GM03348 (cell line): ENCODE measurements at places on chromosomes 2 and 18.
A peak's percentile ranks its signal among the peaks of the same experiment; 100 is the strongest.

DNA sequence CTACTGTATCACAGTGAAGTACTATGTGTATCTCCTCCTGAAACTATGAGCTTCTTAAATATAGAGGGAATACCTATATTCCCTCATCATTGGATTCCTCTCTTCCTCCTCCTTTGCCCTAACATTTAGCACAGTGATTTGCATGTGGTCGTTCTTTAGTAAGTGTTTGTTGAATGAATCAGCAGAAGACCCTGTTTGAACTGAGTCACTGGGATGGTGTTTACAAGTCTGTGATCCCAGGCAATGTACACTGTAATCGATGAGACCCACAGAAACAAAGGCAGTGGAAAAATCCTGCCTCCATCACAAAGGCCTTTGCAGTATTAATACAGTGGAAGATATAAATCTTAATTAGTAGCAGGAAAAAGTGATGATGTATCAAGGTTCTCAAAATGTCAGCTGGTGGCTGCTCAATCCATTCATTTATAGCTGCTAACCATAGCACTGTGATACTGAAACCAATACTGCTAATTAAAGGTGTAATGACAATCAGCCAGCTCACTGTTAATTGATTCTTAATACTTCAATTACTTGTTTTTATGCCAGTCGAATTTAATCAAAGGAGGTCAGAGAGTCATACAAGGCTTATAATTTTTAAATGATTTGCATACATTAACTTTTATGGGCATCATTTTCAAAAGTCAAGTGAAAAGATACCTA lies 20.8 kb upstream of the MYO3B start:
- no peak for DNase-seq

DNA sequence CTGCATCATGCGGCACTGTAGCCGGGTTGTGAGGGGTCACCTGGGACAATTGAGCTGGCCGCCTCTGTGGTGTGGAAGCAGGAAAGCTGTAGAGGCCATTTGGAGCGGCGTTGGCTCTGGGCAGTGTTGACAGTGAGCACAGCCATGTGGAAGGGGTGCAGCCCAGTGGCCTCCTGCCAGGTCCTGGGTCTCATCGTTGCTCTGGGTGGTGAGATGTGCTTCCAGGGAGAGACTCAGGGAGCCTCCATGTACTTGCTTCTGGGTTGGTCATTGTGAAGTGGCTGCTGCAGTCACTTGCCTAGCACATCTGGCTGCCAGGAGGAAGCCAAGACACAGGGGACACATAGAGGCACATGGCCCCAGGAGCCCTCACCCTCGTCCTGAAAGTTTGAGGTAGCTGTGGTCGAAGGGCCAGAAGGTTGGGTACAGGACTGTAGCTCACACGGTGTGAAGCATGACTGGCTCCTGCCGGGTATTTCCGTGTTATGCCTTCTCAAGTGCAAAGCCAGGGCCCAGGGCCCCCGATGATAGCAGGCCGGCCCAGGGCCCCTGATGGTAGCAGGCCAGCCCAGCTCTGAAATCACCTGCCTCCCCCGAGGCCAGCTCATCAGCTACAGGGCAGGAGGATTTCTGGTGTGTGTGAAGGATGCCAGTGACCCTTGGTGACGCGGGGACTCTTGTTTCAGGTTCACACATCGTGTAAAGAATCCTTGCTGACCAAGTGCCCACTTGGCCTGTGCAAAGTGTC lies 82.6 kb downstream of the DGKD start:
- no peak for DNase-seq

- DNase-seq = no peak
Measured at GRCh38 chr2:178834086-178834485, 26.9 kb upstream of the TTN start.

GRCh38 chr18:57589161-57589560 lies 2.7 kb upstream of the FECH start:
- DNase-seq = no peak

GRCh38 chr2:241188361-241189092 lies at the start of gene ANO7:
ANO7 (plus strand) TSS chr2:241188677; CDS start chr2:241190064, 1,387 bp downstream.
- no peak for DNase-seq

- no peak for DNase-seq
Measured at GRCh38 chr2:177537636-177538035, 145.1 kb downstream of the AGPS start.

GRCh38 chr2:117833911-117834310 lies 19.4 kb downstream of the DDX18 start:
- DNase-seq = no peak

DNA sequence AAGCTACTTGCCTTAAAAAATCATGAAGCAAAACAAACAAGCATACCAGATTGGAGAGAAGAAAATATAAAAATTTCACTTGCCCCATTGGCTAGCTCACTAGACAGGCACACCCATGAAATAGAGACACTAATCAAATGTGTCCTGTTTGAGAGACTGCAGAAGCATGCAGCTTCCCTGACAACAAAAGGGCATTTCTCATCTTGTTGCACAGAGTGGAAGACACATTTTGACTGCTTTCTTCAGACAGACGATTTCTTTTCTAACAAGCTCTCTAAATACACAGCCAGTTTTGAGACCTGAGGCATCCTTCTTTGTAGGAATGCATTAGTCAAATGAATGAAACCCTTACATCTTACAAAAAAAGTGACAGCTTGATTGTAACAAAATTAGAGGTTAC lies 1558.6 kb upstream of the NXPH2 start:
- no peak for DNase-seq

- DNase-seq = peak; percentile 75
Measured at GRCh38 chr2:135875491-135876065, 665 bp downstream of the MCM6 start.

- DNase-seq = no peak
Measured at GRCh38 chr2:191870744-191871143, 23.9 kb upstream of the CAVIN2 start.

DNA sequence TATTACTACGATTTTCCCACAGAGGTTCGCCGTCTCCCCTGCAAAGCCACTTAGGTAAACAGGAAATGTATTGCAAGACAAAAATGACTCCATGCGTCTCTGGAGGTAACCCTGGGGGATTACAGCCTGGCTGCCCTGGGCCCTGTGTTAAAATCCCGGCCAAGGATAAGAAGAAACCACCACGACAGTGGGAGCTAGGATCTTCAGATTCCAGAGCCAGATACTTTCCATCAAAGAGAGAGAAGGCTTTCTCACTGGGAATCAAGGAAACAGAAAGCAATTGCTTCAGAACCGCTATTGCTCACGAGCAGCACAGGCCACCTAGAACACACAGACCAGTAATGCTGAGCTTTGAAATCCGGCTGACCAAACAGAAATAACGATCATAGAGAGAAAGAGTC lies 97.9 kb upstream of the ZNF516 start:
- DNase-seq = no peak
